ENCODE measurements at places on chromosomes 12 and 14.

- DNase-seq: no peak
Measured at GRCh38 chr12:127830065-127830460, 436.9 kb upstream of the TMEM132C start.

DNA sequence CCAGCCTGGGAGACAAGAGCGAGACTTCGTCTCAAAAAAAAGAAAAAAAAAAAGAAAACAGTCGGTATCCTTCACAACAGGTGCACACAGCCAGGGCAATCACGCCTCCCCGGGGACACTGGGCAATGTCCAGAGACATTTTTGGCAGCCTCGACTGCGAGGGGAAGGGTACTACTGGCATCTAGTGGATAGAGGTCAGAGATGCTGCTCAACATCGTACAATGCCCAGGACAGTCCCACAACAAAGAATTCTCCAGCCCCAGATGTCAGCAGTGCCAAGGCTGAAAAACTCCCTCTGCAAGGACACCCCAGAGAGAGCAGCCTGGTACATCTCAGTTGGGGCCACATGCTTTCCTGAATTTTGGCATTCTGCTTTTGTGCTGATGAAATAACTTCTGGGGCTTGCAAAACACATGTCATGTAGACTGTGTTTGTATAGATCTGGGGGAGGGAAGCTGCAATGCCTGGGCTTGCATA is 21.5 kb downstream of the ALDH2 start:
- DNase-seq: no peak

DNA sequence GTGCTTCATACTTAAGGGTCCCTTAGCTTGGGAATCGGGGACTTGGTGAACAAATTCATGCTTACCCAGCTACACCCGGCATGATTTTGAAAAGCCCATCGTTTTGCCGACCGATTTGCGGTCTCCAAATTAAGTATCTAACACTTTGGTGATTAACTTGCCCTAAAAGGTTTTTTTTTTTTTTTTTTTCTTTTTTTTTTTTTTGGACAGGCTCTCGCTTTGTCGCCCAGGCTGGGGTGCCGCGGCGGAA is 843 bp upstream of the HSP90AA1 start:
- no peak for DNase-seq

- DNase-seq: no peak
Measured at GRCh38 chr12:124994437-124994975, 1.1 kb downstream of the BRI3BP start.

DNA sequence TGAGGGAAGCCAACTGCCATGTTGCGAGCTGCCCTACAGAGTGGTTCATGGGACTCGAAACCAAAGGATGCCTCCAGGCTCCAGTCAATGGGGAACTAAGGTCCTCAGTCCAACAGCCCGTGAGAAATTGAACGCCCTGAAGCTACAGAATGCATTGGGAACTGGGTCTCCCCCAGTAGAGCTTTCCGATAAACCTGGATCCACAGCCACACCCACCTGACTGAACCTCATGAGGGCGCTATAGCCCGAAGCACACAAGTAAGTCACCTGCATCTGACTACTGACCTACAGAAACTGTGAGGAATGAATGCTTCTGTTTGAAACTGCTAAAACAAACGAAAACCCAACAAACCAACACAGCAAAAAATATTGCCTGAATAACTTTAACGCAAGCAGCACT is 1297.7 kb downstream of the AACS start:
- DNase-seq: no peak

DNA sequence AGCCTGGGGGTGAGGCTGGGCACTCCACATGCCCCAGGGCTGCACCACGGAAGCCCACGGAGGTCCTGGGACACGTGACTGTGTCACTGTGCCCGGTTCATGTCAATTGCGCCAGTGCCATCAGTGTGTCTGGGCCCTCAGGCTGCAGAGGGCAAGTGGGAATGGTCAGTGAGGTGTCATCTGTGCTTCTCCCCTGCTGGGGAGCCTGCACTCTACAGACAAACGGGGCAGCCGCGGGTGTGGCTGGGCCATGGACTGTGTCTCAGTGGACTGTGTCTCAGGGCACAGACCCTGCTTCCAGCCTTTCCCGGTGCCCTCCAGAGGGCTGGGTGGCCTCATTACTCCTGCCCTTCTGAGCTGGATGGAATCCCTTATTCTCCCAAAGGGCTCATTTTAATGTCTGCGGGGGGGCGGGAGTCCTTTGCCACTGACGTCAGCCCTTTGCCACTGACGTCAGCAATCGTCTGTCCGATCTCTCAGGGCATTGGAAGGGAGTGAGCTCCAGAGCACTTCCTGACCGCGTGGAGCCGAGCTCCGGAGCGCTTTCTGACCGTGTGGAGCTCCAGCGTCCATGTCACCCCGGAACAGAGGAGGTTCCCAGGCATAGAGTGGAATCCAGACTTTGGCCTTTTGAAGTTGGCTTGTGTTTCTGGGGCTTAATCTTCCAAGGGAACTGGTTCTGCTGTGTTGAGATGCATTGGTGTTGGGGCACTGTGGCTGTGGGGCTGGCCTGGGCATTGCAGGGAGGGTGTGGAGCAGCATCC is 72.4 kb downstream of the ADGRD1 start:
- peak; percentile 7 for DNase-seq

Data from trophoblast cell (in vitro differentiated cells and primary cell).